ENCODE measurements at places on chromosomes 2 and 18. TPM values are rescaled to one million over a fixed set of nuclear protein-coding genes. Genes with fewer than 3 reads are reported as not detected.

DNA sequence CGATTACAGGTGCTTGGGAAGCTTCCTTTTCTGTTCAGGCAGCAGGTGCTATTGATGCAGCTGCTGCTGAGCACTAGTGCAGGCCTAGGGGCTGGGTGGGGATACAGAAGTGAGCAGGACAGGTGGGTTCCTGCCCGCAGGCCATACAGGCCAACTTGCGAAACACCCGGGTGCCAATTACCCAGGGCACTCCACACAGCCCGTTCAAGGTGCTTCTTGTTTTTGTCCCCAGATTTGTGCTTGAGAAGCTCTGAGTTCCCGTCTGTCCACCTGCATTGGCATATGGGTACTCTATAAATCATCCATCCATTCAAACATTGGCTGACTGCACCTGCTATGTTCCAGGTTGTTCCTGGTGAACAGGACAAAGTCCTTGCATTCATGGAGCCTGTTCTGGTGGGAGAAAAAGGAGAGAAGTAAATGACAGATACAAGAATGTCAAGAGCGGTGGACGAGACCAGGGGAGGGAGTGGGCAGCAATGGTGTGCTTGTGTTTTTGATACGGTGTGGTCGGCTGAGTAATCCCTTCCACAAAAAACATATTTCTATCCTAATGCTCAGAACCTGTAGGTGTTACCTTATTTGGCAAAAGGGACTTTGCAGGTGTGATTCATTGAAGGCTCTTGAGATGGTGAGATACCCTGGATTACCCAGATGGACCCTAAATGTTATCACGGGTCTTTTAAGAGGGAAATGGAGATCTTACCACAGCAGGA, 31.4 kb downstream of the SH3BP4 start:
- no peak for DNase-seq

GRCh38 chr2:234826681-234827080, 125.1 kb upstream of the SH3BP4 start:
- DNase-seq, result no peak

GRCh38 chr2:73215254-73215653, 1.2 kb downstream of the SMYD5 start:
- DNase-seq, result no peak

DNA sequence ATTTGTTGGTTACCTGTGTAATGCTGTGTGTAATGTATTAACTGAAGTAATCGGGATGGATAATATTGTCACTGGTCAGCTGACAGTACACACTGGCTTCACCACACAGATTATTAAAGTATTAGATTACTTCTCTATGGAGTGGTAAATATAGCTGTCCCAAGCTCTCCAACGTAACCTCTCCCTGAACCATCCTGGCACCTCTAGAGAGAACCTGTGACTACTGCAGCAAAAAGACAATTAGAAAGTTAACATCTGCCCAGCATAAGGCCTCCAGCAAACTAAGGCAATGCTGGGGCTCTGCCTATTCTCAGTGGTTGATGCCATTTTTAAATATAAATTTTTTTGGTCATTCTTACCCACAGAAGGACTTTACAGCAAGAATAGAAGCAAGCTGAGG, 351.3 kb downstream of the GPD2 start:
- no peak for DNase-seq

- DNase-seq, result no peak
Observed at GRCh38 chr2:151302879-151303278, 13.4 kb upstream of the NMI start.

DNA sequence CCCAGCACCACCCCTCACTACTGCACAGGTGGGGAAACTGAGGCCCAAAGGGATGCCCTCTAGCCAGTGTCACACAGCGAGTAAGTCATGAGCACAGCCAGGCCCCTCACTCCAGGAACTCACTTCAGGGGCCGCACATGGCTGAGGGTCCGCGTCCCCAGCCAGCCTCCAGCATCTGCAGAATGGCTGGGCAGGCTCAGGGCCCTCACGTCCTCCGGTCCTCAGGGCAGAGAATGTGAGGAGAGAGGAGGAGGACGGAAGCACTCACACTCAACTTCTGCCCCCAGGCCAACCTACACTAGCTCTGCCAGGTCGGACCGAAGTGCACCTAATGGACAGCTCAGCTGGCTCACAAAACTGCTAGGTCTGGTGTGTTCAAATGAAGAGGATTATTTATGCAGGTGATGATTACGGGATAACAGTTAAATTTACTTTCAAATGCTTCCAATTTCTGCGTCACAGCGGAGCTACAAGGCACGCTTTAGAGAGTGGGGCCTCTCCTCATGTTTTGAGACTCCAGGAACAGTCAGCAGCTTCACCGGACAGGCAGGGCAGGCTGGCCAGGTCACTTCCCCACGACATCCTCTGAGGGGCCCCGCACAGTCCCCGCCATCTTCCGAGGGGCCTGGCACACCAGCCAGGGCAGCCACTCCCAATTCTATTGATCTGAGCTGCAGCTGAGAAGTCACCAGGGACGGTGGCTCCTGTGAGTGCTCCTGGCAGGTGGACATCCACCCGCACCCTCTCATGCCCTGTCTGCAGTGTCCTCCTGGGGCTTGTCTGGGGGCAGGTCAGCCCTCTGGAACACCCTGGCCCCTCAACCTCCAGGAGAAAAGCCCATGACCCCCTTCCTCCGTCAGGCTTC, 26.5 kb downstream of the KIF1A start:
- no peak for DNase-seq

DNA sequence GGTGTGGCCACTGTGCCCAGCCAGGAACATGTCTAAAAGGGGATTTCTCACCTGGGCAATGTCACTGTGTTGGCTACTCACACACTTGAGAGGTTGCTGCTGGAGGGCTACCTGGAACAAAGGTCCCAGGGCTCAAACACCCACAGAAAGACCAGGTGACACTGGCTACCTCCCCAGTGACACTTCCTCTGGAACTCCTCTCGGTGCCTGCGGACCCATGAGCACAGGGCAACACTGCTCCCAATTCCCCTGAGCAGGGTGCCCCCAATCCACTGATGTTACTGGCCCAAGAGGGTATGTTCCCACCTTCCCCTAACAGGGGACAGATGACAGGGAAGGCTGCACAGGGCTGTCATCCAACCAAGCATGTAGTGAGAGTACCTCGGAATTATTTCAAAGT, 5.8 kb downstream of the NPPC start:
- no peak for DNase-seq

DNA sequence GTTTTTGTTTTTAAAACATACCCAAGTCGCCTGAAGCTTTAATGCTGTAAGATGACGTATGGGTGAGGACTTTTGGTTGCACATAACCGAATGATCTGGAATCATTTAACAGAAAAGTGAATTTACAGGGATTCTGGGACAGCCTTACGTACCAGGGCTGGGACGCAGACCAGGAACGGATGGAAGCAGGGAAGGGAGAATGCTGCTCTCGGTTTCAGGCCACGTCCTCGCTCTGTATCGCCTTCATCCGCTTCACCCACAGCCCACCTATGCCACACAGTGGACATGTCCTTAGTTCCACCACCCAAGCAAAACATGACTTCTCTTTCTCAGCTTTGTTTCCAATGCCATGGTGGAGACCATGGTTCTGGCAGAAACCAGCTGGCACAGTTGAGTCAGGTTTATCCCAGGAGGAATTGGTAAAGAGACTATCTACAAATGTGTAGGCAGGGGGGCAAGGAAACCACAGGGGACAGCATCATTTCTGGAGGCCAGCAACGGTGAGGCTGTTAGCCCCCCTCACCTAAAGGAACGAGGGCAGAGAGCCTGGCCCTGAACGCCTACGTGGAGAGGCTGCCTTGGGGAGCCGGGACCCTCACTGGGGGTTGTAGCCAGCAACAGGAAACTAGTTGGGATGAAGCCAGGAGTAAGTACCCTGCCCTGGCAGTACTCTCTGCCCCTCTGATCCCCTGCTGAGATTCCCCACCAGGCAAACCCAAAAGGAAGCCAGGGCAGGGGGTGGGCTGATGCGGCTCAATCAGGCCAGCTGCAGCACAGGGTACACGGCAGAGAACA, 132.5 kb downstream of the NDUFA10 start:
- DNase-seq, result no peak

DNA sequence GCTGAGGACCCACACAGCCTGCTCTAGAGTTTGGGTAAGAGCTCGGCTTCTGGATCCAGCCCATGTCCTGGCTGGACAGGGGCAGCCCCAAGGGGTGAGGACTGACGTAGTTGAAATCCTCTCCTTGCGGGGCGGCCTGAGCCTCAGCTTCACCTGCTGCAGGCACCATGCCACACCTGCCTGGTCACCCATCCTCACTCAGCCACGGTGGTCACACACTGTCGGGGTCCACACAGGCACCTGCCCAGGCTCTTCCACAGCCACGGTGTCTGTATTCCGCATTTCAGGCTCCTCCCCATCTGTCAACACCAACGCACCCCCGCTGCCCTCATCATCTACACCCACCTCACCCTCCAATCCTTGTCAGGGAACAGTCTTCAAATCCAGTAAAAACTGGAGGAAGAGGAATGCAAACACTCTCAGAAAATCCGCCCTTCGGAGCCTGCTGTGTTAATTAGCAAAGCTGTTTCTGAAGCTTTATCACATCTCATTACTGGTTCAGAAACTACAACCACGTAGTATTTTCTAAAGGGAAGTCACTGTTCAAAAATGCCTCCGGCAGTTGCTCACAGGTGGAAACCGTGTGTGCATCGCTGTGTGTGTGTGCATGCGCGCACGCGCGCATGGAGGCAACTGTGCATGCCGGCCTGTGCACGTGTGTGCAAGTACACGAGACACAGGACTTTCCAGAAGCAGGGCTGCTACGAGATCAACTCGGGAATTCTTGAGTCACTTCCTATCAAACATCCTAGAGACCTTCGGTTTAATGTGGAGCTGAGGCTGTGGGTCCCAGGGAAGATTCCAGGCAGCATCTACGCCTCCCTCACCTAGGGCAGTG, 38.2 kb downstream of the SLC66A2 start:
- DNase-seq, result no peak

GRCh38 chr18:75694292-75694691, 266.8 kb upstream of the SMIM21 start:
- no peak for DNase-seq

DNA sequence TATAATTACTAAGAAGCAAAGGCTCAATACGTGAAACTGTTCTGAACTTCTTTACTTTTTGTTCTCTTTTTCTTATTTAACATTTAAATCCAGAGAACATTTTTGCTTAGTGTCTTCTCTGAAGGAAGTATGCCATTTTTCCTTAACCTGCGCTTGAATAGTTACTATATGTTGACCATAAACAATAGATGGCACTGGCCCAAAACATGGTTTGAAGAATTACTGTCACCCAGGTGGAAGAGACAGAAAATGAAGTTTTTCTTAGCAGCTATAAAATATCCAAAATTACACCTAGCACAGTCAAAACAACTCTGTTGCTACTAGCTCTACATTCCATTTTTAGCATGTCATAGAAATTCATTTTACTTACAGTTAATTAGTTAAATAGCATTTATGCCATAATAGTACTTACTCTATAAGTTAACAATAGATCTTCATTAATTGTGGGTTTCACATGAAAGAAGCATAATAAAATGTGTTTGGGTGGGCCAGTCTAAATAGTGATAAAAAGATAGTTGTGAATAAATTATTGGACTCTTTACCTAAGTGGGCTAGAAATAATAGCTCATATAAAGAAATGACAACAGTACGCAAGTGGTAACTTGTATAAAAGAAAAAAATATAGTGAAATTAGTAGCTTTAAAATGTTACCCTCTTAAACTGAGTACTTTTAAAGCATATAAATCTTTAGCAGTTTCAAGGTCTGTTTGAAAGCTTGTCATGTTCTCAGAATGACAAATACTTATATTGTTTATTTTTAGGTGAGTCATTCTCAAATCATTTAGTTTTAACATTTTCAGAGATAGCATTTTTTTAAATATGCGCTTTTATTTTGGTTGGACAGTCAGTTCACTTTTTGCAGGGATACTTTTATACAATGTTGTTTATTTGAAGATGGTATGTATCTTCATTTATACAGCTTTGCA, 3.7 kb downstream of the ETAA1 start:
- DNase-seq, result no peak

DNA sequence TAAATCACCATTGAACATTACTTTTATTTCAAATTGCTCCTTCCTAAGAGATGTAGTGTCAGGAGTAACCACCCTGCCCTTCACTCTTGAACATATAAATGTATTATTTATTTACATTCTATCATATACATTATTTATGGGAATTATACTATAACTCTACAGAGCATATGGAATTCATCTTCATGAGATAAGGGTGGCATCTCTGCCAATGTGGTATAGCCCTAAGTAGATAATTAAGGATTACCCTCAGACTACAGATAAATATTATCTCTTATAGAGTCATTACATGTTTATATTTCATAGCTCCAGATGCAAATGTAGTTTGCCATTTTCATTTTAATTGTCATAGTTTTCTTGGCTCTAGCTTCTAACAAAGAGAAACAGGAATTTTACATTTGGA, 17.3 kb downstream of the MEIS1 start:
- no peak for DNase-seq

GRCh38 chr2:75493230-75493629, 67.5 kb downstream of the EVA1A start:
- DNase-seq, result no peak

- DNase-seq, result no peak
Observed at GRCh38 chr2:158743879-158744278, 51.2 kb upstream of the DAPL1 start.

- no peak for DNase-seq
Observed at GRCh38 chr2:174612970-174613369, 15.4 kb upstream of the WIPF1 start.

DNA sequence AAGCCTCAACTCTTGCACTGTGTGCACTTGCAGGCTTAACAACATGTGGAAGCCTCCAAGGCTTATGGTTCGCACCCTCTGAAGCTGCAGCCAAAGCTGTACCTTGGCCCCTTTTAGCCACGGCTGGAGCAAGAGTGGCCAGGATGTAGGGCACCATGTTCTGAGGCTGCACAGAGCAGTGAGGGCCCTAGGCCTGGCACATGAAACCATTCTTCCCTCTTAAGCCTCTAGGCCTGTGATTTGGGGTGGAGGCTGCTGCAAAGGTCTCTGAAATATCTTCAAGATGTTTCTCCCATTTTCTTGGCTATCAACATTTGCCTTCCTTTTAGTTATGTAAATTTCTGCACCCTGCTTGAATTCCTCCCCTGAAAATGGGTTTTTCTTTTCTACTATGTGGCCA, 161.9 kb upstream of the SPATS2L start:
- no peak for DNase-seq

- no peak for DNase-seq
Observed at GRCh38 chr2:1642993-1643619, 101.2 kb downstream of the PXDN start.

PKDCC gene
- total RNA-seq, result 8.5 TPM

PARD6G gene
- 9.4 TPM for total RNA-seq

CRYBA2 gene
- not detected for total RNA-seq

CD8B2 gene
- not detected for total RNA-seq

SPATA3 gene
- not detected for total RNA-seq

DES gene
- 0.55 TPM for total RNA-seq

CPO gene
- total RNA-seq, result not detected

REG3A gene
- not detected for total RNA-seq

All from kidney epithelial cell (primary cell).